Hematopoietic multipotent progenitor cell treated with erythropoietin and hydrocortisone succinate and interleukin-3 and kit ligand, for 4 days (in vitro differentiated cells): ENCODE measurements at places on chromosomes 2 and 18.

GRCh38 chr2:178700922-178701342 is 106.3 kb downstream of the TTN start:
- peak; percentile 65 for DNase-seq

GRCh38 chr2:37616677-37617005 is 54.8 kb downstream of the CDC42EP3 start:
- DNase-seq = peak; percentile 32

- DNase-seq = peak; percentile 41
These were observed 163.5 kb downstream of the MC4R start for GRCh38 chr18:60209042-60209441.

GRCh38 chr2:235834781-235835180 is 333.4 kb downstream of the GBX2 start:
- no peak for DNase-seq

DNA sequence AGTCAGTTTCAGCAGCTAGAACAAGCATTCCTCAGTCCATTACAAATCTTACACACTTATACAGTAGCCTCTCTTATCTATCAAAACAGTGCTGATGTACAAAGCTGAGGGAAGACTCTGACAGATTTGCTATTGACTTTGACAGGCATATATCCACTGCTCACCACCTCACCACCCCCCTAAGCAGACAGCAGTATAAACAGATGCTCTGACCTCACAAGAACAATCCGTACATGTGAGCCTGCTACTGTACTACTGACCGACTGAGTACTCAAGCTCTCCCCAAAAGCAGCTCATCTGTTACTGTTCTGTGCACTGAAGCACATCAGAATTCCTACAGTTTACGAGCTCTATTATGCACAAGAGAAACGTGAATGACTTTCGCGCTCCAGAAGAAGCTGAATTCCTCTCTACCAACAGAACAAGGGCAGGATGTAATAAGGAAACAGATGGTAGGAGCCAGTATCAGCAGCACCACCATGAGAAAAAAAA is 95.6 kb upstream of the PDE1A start:
- peak; percentile 44 for DNase-seq

- no peak for DNase-seq
These were observed 186.6 kb upstream of the SMAD2 start for GRCh38 chr18:48116873-48117630.

GRCh38 chr2:3356799-3357198 is 20.8 kb downstream of the EIPR1 start:
- no peak for DNase-seq

- DNase-seq = no peak
These were observed 30.4 kb downstream of the UPP2 start for GRCh38 chr2:158131919-158132566.

DNA sequence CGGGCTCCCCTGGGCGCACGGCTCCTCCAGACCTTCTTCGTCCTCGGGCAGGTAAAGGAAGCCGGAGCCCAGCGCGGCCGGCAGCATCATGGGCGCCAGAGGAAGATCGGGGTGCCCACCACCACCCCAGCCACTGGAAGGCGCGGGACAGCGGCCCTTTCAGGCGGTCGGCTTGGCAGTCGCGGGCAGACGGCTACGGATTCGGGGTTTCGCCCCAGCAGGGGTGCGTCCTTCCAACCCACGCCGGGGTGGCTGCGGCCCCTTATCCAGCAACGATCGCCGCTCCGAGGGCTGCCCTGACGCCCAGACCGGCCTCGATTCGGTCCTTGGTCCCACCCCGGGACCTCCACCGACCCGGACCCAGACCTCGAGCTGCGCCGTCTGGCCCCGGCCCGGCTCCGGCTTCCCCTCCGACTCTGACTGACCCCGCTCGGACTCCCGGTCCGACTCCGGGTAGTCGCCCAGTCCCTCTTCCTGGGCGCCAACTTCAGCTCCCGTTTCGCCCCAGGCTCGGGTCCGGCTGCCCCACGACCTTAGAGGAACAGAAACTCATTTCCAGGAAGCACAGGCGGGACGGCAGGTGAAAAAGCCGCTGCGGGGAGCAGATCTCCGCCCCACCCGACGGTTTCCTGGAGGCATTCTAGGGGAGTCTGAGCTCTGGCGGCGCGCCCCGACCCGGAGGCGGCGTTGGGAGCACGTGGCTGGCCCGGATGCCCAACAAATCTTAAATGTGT is 30.2 kb upstream of the SSB start:
- peak; percentile 56 for DNase-seq

DNA sequence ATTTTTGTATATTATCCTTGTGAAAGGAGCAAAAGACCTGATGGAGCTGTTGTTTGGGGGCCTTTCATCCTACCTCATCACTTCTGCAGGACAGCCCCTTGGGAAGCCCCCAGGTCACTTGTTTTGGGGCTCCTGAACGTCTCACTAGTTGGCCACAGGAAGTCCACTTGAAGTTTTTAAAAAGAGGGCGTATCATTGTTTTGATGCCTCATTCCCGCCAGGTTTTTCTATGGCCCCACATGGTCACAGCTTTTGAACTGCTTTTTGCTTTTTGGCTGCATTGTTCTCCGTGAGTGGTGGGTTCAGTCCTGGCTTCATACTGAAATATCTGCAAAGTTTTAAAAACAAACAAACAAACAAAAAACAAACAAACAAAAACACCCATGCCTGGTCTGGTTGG is 216.3 kb downstream of the PRKCE start:
- DNase-seq = no peak

- no peak for DNase-seq
These were observed 437 bp downstream of the LDLRAD4 start for GRCh38 chr18:13218997-13219396.

DNA sequence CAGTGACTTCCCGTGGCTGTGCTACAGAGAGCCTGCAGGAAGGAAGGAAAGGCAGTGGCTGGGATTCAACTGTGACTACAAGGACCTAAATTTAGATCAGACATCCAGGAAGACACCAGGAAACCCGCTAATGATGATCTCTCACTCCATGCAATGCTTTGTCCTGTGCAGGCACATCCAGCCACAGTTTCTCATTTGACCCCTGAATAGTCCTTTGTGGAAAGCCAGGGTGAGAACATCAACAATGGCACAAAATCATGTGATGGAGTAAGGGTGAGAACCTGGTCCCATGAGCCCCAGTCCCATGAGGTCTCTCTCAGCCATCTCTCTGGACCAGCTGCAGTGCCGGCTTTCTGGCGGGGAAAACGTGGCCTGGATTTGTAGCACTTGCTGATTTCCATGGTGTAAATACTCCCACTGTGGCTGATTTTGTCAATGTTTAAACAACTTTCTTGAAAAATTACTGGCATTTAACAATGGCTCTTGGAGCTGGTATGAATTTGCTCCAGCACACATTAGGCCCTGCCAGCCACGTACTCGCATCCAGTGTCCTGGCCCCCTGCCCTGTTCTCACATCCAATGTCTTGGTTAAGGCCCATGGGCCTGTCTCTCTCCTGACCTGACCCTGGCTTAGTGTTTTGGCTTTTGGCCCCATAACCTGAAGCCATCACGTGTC is 159.0 kb upstream of the HAAO start:
- no peak for DNase-seq

GRCh38 chr2:41027095-41027494 is 575.2 kb upstream of the SLC8A1 start:
- no peak for DNase-seq

GRCh38 chr18:61398961-61399705 is 65.9 kb downstream of the CDH20 start:
- no peak for DNase-seq

DNA sequence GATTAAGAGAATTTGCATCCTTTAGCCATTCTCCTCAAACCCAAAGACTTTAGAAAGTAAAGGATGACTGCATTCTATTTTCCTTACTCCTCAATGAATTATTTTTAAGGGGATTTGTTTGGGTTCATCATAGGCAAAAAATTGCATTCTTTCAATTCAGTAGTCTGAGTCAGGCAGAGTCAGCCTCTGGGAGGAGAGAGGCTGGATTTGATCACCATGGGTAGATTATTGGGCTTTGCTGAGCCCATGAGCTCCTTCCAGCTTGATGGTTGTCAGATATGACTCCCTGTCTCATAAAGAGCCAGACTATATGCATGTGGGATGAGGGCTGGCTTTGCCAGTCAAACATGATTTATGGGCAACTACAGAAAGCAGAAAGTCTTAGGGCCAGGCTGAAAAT is 101.2 kb downstream of the KCNS3 start:
- DNase-seq = no peak

DNA sequence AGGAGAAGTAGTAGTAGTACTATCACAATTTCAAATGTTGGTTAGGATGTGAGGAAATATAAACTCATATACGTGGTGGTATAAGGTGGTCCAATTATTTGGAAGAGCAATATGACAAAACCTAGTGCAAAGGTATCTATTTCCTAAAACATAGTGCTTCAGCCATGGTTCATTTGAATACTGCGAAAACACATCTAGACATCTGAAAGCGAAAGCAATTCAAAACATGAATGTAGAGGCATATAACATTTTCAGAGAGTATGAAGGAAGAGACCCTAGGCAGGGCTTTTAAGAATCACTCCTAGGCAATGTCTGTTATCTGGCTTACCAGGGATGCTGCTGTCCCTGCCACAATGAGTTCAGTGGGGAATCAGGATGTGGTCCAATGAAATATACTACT is 1085.8 kb downstream of the TDRD15 start:
- no peak for DNase-seq

DNA sequence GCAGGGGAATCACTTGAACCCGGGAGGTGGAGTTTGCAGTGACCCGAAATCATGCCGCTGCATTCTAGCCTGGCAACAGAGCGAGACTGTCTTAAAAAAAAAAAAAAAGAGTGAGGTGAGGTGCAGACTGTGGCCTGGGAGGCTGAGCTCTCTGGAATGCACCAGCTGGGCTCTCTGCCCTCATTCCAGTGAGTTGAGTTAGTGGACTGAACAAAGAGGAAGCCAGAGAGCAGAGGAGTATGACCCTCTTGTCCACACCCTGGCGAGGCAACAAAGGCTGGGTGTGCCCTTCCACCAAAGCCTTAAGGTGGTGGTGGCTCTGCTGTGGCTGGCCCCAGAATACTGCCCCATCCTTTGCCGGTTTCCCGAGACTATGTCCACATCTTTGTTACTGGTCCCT is 71.3 kb upstream of the ACKR3 start:
- DNase-seq = no peak

DNA sequence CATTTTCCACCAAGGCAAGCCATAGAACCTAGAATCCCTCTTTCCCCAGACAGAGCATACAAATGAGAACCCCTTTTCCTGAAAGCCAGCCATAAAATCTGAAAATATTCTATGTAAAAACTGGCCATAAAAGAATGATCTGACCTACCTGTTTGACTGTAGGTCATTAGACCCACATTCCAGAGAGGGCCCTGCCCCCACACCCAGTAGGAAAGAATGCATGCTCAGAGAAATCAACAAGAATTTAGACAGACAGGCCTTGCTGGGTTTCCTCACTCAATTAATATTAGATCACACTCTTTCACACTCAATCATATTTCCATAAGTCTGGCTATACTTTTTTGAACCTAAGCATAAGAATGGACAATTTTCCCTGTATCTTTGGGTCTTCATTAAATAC is 929.5 kb downstream of the ERBB4 start:
- DNase-seq = no peak

GRCh38 chr2:39024833-39025232 is 96.0 kb downstream of the SOS1 start:
- no peak for DNase-seq

DNA sequence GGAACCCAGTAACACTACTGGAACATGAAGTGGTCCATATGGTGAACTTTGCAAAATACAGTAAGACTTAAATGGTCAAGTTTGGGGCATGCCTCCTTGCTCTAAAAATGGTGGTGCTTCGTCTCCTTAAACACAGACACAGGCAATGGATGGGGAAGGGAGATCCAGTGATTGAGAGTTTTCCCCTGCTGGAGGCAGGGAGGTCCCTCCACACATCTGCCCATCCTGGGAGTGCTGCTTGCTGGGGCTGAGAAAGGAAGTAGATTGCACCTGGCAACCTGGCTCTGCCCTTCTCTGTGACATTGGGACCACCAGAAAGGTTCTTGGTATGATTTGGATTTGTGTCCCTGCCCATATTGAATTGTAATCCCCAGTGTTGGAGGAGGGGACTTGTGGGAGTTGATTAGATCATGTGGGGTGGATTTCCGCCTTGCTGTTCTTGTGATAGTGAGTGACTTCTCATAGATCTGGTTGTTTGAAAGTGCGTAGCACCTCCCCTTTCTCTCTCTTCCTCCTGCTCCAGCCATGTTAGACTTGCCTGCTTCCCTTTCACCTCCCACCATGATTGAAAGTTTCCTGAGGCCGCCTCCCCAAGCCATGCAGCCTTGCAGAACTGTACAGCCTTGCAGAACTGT is 35.4 kb upstream of the SKOR2 start:
- no peak for DNase-seq

GRCh38 chr2:189248141-189248540 is 68.6 kb upstream of the COL5A2 start:
- DNase-seq = no peak

DNA sequence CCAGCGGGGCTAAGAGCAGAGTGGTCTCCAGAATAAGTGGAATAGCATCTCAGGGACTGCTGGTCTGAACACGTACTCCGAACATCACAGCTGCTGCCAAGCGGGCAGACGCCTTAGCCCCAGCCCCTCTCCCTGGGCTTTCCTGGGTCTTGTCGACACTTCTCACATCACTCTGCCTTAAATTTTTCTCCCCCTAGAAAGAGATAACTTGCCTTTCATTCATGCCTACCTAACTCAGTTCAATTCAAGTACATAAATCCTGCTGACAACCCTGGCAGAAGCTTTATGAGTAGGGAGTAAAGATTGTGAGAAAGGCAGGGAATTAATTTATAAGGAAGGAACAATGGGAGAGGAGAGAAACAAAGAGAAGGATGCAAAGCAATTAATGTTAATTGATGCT is 202.9 kb upstream of the TNP1 start:
- DNase-seq = no peak

- DNase-seq = no peak
These were observed 47.0 kb downstream of the C2orf76 start for GRCh38 chr2:119319593-119319992.

GRCh38 chr2:162056796-162057399 is 17.1 kb downstream of the DPP4 start:
- DNase-seq = no peak

- DNase-seq = no peak
These were observed 823 bp upstream of the RNU2-63P start for GRCh38 chr2:88016960-88017779.

DNA sequence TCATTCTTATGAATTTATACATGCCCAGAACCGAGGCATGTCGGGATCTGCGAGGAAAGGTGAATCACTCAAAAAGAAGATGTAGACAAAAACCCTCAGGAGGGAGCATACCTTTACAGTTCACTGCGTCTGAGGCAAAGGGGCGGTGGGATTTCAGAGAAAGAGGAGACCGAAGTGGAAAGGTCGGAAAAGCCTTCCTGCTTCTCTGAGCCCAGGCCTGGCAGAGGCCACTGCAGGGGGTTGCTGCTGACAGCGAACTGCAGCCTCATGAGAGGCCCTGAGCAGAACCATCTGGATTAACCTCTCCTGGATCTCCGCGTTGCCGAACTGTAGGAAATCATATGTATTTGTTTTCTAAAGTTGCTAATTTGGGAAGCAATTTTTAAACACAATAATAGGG is 713.1 kb upstream of the SOX11 start:
- DNase-seq = no peak

- DNase-seq = no peak
These were observed 107.1 kb downstream of the PIEZO2 start for GRCh38 chr18:11042247-11042646.

- no peak for DNase-seq
These were observed 219.5 kb upstream of the NRP2 start for GRCh38 chr2:205462681-205463345.

- DNase-seq = no peak
These were observed 3.0 kb upstream of the FZD7 start for GRCh38 chr2:202030691-202031090.
